Fibroblast of skin of left quadriceps (primary cell): ENCODE measurements at places on chromosomes 3 and 15.

GRCh38 chr3:120425572-120426250 lies 25.1 kb downstream of the FSTL1 start:
- peak; percentile 92 for DNase-seq

DNA sequence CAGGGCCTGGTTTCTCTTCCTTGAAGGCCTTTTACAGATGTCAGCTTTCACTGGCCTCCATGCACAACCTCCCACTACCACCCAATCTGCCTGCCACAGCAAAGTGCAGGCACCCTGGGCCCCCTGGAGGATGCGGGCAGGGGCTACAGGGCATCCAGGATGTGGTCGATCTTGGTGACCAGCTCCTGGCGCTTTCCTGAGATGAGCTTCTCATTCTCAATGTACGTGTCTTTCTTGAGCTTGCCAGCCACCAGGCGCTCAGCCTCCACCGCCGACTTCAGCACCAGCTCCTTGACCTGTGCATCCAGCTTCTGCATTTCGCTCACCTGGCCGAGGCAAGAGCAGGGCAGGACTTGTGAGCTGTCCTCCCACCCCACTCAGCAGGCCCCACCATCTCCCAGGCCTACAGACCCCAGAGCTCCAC lies 30.3 kb downstream of the RPN1 start:
- no peak for DNase-seq

DNA sequence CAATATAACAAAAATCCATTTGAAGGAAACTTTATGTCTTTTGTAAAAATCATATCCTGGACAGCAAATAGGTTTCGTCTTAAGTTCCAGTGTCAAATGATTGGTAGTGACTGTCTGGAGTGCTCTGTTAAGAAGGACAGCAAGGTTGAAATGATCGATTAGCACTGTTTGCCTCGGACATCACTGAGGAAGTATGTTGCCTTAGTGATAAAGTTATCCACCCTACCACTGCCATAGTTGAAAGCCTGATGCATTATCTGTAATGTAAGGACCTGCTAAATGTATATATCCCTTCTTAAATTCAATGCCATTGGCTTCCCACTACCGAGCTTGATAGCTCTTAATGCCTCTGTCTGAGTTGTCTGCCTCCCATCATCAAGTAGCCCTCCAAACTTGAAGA lies 70.0 kb downstream of the CFAP20DC start:
- no peak for DNase-seq

DNA sequence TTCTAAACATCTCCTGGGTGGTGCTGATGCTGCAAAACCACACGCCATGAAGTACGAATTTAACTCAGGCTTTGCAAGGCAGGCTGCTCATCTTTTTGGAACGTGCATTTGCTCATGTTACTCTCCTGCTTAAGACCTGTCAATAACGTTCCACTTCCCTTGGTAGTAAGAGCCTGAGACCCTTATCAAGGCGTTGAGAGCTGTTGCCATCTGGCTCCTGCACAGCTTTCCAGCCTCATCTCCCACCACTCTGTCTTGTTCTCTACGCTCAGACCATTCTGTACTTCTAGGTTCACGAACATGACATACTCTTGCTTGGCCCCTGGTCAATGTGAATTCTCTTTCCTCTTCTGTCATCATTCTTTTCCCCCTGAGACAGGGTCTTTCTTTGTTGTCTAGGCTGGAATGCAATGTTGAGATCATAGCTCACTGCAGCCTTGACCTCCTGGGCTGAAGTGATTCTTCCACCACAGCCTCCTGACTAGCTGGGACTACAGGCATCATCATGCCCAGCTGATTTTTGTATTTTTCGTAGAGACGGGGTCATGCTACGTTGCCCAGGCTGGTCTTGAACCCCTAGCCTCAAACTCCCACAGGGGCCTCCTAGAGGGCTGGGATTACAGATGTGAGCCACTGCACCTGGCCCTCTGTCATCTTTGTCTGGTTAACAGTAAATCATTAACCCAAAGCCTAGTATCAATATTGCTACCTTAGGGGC lies 202.8 kb downstream of the CADPS start:
- DNase-seq, result no peak

- DNase-seq, result no peak
Observed at GRCh38 chr3:125460233-125460632, 59.8 kb downstream of the SNX4 start.

DNA sequence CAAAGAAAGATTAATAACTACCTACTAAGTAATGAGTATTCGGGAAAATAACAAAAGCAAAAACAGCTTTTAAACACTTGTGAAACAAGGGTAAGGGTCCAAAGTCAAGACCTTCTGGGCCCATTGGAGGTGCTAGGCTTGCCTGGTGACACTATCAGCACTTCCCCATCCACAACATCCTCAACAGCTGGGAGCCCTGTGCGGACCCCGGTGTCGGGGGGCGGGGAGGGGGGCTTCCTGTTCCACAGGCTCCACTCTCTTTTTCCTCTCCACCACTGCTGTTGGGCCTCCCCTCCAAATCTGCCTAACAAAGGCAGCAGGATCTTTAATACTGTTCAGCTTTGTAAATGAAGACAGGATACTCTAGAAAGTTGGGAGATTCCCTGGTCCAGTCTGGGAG lies 21.6 kb downstream of the NGRN start:
- no peak for DNase-seq
